GM13977 (cell line): ENCODE measurements at places on chromosomes 16 and 17.

DNA sequence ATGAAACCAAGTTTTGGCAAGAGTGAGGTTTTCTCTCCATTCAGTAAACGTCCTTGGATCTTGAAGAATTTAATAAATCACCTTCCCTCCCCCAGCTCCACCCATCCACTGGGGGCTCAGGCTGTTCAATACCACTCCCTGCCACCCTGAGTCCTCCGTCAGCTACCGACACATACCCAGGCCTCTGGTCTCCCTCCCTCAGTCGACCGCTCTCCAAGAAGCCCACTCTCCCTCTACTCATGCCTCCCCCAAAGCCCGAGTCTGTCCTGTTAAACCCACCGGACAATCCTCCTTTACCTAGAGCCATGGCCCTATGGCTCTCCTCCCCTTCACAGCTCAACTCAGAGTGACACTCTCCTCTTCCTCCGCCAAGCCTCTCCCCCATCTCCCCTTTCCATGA lies 19.7 kb upstream of the SLC4A1 start:
- DNase-seq, result no peak

DNA sequence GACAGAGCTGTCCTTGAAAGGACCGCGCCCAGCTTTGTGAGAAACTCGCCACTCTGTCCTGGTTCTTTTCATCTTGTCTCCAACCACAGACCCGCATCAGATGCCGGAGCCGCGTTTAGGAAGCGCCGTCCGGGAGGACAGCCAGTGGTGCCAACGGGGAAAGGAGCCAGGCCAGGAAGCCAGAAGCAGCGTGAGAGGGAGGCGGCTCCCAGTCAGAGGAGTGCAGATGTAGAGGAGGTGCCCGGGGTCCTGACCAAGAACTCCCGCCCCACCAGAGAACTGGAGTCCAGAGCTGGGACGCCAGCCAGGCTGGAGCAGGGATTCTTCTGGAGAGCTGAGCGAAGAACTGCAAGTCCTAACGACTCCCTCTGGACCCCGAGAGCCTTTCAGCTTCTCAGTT lies 49.3 kb upstream of the TNRC6C start:
- DNase-seq, result no peak

GRCh38 chr16:54928016-54928356 lies 2.7 kb upstream of the IRX5 start:
- no peak for DNase-seq

DNA sequence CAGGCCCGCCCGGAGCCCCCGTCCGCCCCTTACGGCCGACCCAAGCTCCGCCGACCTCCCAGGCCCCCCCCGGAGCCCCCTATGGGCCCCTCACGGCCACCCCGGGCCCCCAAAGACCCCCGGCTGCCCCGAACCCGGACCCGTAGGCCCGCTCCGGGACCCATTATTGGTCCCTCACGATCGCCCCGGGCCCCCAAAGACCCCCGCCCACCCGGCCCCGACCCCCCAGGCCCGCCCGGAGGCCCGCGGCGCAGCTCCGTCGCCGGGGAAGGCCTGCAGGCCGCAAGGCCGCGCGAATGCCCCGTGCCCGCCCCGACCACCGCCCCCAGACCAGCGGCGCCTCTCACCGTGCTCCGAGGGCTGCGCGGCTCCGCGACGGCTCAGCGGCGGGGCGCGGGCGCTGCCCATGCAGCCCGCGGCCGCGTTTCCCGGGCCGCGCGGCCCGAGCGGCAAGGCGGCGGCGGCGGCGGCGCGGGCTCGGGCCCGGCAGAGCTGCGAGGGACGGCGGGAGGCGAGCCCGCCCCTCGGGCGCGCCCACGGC lies 393 bp downstream of the ANKRD11 start:
- no peak for DNase-seq

DNA sequence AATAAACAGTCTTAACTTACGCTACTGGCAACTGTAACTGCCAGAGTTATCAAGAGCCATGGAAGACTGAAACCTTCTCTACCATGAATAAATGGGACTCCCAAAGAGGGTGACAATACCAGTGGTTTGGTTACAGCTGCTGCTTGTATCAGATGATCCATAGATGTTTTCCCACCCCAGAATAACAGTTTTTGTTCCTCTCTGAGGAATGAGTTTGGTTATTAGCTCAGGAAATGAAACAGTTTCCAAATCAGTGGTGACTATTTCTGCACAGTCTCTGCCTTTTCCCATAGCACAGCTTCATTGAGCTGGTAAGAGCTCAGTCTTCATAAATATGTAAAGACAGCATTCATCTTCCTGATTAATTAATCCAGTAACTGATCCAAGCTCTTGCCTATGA lies 14.0 kb upstream of the HYDIN start:
- no peak for DNase-seq
